Effector memory CD4-positive, alpha-beta T cell (primary cell): ENCODE measurements at places on chromosomes 11 and 22.

DNA sequence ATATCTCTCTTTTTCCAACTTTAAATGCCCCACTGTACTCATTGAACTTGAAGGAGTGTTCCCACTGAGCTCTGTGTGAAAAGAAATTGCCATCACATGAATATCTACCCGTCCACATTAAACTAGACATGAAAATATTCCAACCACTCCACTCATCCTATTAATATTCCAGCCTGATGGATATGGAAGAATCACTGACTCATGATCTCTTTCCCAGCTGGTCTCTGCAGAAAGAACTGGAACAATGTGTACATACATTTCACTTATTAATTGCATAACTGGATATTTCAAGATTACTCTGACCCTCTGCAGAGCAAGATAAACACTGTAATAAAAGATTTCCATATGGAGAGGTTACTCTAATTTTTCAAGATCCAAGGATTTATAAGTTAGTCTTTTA is 711.1 kb upstream of the LRRC4C start:
- DNase-seq, result no peak

- peak; percentile 16 for DNase-seq
Measured at GRCh38 chr11:94511932-94512781, at the start of gene C11orf97. Gene C11orf97 (plus strand): TSS chr11:94512461. CDS start chr11:94512529, 68 bp downstream.

DNA sequence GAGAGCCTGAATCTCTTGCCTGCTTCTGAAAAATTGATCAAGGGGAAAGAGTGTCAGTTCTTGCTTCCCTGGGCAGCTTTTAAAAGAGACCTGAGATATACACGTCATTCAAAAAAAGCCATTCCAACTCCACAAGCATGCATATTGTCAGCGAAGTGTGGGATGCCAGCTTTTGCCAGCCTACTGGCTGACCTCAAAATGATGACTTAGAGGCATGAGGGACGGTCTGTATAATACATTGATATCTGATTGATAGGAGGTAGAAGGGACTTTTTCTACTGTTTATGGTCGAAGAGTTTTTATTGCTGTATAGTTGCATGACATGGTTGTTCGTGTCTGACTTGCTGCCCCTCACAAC is 126.3 kb downstream of the MICAL2 start:
- DNase-seq, result no peak

- DNase-seq, result no peak
Measured at GRCh38 chr11:8268530-8269400, 5.1 kb upstream of the LMO1 start.

DNA sequence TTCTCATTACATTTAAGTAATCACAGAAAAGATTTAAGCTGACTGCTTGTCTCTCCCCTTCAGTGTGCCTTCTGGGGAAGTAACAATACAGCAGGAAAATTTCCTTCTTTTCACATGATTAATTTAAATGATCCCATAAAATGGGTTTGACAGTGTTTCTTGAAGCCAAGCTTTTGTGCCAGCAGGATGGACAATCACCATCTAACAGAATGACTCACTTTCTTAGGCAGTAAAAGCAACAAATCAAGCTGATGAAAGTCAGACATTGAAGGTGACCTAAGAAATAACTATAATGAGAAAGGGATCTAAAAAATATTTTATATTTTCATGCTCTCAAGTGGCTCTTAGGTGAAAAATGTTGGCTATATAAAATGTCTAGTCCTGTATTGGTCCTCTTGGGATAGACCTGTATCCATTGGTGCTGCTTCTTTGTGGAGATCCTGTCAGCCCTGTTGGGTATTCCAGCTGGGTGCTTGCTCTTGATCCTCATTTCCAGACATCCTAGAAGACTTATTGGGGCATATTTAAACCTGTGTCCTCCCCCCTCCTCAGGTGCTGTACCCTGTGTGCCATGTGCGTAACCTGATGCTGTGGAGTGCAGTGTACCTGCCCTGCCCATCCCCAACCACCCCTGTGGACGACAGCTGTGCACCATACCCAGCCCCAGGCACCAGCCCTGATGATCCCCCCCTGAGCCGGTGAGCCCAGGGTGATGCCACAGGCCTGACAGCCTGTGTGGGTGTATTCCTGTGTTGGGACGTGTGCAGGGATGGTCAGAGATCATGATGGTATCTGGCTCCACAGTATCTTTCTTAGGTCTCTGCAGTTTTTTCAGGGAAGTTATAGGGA is 62.7 kb upstream of the HORMAD2 start:
- no peak for DNase-seq

DNA sequence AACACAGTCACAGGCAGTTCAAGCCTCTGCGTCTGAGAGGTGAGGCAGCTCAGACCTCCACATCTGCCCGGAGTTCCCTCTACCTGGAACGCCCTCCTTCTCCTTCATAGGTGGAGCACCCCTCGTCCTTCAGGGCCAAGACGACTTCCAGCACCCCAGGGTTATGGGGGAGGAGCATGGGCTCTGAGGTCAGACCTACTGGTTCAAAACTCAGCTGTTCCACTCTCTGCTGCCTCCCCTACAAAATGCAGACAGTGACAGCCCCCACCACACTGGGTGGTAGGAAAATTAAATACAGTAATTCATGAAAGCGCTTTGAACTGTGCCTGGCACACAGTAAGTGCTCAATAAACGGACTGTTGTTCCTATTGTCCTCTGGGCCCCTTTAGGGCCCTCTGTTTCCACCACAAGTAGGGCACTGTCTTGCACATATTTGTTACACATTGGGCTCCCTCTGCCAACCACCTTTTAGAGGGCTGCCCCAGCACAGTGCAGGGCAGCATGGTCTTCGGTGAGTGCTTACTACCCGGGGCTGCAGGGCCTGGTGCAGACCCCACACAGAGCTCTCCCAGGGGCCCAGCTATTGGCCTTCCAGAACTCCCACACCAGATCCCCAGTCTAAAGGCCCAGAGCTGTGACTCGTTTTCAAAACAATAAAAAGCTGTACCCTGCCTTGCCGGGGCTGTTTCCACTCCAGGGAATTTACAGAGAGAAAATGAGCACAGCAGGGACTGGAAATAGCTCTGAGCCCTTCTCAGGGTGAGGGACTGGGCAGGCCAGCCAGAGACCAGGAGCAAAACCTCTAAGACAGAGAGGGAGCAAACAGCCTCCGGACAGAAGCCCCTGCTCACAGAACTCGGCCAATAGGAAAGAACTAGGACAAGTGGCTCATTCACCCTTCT is 2.5 kb downstream of the TMEM184B start:
- DNase-seq, result no peak

DNA sequence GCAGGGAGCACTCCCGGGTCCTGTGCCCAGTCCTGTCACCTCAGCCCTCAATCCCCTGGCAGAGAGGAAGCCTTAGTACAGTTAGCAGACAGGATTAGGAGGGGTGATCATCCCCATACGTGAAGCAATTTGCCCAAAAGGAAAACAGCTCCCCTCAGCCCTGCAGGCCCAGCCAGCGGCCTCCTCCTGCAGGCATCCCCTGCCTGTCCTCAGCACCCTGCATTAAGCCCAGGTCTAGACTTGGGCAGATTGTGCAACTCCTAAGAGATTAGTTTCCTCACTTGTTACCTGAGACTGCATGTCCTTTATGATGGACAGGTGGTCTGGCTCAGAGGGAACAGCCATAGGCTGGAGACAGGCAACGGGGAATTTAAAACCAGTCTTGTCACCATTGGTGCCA is 95.5 kb upstream of the TMEM45B start:
- no peak for DNase-seq
